ENCODE measurements at places on chromosomes 3 and 15. TPM values are rescaled to one million over a fixed set of nuclear protein-coding genes. Genes with fewer than 3 reads are reported as not detected.

Gene PLA2G4E
- total RNA-seq = not detected

Gene ZNF148
- total RNA-seq = 22.6 TPM

Gene GMNC
- not detected for total RNA-seq

Gene MKRN3
- 0.57 TPM for total RNA-seq

Gene TRAT1
- total RNA-seq = 0.66 TPM

Gene GP5
- total RNA-seq = not detected

Gene NANOGP8
- not detected for total RNA-seq

Gene ECT2
- 14.1 TPM for total RNA-seq

Gene GABRR3
- total RNA-seq = not detected

Gene PPM1L
- total RNA-seq = 55.2 TPM

Gene ST8SIA2
- total RNA-seq = not detected

Gene CCDC39
- 1.0 TPM for total RNA-seq

Gene BCHE
- total RNA-seq = 3.1 TPM

Gene DAZL
- total RNA-seq = not detected

Gene NR1I2
- total RNA-seq = not detected

Gene ROPN1
- not detected for total RNA-seq

Gene FMN1
- 56.7 TPM for total RNA-seq
